ENCODE measurements at places on chromosomes 6 and 20.

- DNase-seq, result peak; percentile 50
These were observed 997 bp upstream of the FBXO30 start for GRCh38 chr6:145815309-145816274.

DNA sequence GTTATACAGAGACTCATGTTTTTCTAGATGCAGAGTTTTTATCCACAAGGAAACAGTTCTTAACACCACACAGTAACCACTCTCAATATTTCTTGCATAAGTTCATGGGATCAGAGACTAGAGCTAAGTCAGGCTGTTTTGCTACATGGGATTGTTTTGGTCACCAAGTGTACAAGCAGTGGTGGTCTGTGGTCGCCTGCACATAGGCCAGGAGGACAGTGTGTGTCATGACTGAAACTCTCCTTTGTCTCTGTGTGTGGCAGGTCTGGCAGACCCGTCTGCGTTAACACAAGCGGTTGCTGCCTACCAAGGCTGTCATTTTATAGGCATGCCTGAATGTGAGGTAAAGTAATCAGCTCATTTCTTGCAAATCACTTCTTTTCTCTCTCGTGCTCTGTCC lies 18.9 kb downstream of the WRNIP1 start:
- DNase-seq, result no peak

DNA sequence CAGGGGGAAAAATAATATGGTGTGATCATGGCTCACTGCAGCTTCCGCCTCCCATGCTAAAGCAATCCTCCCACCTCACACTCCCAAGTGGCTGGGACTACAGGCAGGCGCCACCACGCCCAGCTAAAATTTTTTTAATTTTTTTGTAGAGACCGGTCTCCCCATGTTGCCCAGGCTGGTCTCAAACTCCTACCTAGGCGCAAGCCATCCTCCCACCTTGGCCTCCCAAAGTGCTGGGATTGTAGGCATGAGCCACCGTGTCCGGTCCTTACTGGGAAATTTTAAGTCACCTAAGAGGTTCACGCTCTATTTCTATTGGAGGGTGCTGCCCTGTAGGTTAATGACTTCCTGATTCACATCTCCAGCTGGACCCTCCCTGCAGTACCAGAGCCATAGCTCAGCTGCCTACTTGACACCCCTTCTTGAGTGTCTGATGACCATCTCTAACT lies 626 bp upstream of the CDK5RAP1 start:
- no peak for DNase-seq

- DNase-seq, result no peak
These were observed 96.4 kb upstream of the TAB2 start for GRCh38 chr6:149220882-149221773.

DNA sequence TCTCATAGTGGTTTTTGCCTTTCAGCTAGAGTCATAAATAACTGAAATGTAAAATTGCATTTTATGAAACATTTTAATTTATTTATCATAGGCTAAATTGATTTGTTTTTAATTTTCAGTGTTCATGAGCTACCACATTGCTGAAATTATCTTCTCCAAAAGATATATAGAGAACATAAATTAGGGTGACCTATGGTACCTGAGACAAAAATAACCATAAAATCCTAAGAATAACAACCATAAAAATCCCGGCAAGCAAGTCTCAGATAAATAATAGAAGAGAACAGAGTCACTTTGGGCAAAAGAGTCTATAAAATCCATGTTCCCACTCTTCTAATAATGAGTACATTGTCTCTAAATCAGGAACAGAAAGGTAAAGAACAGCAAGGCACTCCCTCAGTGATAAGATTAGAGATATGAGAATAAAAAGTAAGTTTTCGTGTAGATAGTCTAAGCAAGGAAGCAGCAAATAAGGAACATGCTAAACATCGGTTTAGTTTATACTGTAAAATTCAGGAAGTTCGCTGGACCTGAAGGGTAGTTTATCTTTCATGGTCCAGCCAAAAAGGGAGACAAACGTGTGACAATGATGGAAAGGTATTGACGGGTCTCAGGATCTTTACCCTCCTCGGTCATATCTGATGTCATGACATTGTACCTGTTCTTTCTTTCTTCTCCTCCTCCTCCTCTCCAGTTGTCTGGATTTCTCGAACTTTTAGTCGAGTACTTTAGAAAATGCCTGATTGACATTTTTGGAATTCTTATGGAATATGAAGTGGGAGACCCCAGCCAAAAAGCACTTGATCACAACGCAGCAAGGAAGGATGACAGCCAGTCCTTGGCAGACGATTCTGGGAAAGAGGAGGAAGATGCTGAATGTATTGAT lies 117.6 kb downstream of the TMEM242 start:
- DNase-seq, result no peak

Measured in GM23338 (cell line).